Bronchus fibroblast of lung (primary cell): ENCODE measurements at places on chromosomes 16 and 17. TPM values are rescaled to one million over a fixed set of nuclear protein-coding genes. Genes with fewer than 3 reads are reported as not detected.

The SOST gene
- total RNA-seq = not detected in 2 replicates

The KRT25 gene
- total RNA-seq = not detected in 2 replicates

The METTL23 gene
- 35.0 and 35.7 TPM in 2 replicates for total RNA-seq

The RABEP2 gene
- total RNA-seq = 26.9 and 35.2 TPM in 2 replicates

The ODAD4 gene
- 0.45 and 2.0 TPM in 2 replicates for total RNA-seq

The DEXI gene
- 65.6 and 69.0 TPM in 2 replicates for total RNA-seq

The OGFOD1 gene
- 31.8 and 37.2 TPM in 2 replicates for total RNA-seq

The NKD1 gene
- under 0.01 TPM in 2 replicates for total RNA-seq

The HEATR9 gene
- total RNA-seq = not detected in 2 replicates

The TPSG1 gene
- total RNA-seq = not detected in 2 replicates

The TPSB2 gene
- total RNA-seq = not detected in 2 replicates

The SMTNL2 gene
- 0.15 TPM in 1 of 2 replicates, not detected in the other for total RNA-seq

The CES5A gene
- not detected in 2 replicates for total RNA-seq

The TBC1D3H gene
- total RNA-seq = not detected in 2 replicates

The ENO3 gene
- total RNA-seq = 0.74 and 1.8 TPM in 2 replicates
